ENCODE measurements at places on chromosomes 12 and 14. TPM values are rescaled to one million over a fixed set of nuclear protein-coding genes. Genes with fewer than 3 reads are reported as not detected.

- H3K36me3 ChIP-seq = no peaks in the 10 kb centered on the region
- no peak overlapping the region for H3K4me3 ChIP-seq
- no peaks in the 10 kb centered on the region for H3K4me1 ChIP-seq
- no peak for DNase-seq
- no peak overlapping the region for H3K27ac ChIP-seq
Measured at GRCh38 chr14:33068626-33069025, 129.9 kb downstream of the NPAS3 start.

DNA sequence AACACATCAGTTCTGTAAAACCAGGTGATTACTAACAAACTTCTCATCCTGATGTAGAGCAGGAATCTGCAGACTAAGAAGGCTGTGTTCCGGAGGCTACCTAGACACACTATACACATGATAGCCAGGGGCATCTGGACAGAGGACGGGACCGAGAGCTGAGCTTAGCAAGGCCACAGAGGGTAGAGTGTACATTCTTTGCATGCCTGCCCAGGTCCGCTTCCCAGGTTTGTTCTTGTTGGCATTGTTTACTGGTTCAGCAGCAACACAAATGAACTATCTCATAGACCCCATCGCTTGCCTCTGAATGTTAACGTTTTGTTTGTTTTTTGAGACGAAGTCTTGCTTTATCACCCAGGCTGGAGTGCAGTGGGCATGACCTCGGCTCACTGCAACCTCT is 17.7 kb upstream of the TEAD4 start:
- H3K36me3 ChIP-seq = peaks cover 7% of the 10 kb centered on the region
- no peak for DNase-seq
- no peak overlapping the region for H3K27ac ChIP-seq

DNA sequence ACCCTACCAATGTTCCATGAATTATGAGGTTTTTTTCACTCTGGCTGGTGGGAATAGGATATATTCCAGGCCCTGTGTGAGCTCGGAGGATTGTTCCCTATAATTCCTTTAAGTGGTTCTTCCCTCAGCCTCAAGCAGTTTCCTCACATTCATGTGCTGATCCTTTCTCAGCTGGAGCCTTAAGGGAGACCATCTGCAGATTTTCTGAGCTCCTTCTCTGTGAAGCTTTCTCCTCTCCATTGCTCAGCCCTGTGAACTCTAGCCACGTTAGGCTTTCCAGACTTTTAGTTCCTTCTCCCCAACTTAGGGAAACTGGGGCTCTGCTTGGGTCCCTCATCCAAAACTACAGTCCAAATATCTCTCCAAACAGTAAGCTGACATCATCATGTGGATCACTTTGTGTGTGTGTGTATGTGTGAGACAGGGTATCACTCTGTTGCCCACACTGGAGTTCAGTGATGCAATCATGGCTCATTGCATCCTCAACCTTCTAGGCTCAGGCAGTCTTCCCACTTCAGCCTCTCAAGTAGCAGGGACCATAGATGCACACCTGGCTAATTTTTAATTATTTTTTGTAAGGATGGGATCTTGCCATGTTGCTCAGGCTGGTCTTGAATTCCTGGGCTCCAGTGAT is 219.5 kb upstream of the OTX2 start:
- H3K4me3 ChIP-seq = no peak overlapping the region
- H3K27ac ChIP-seq = no peak overlapping the region
- H3K27me3 ChIP-seq = no peaks in the 10 kb centered on the region
- H3K36me3 ChIP-seq = no peaks in the 10 kb centered on the region

GRCh38 chr12:94879542-94879941 is 124.0 kb downstream of the NDUFA12 start:
- H3K27ac ChIP-seq = no peak overlapping the region
- no peak overlapping the region for H3K4me3 ChIP-seq
- no peaks in the 10 kb centered on the region for H3K4me1 ChIP-seq
- no peak for DNase-seq
- H3K36me3 ChIP-seq = no peaks in the 10 kb centered on the region
- H3K27me3 ChIP-seq = peaks cover 2% of the 10 kb centered on the region

DNA sequence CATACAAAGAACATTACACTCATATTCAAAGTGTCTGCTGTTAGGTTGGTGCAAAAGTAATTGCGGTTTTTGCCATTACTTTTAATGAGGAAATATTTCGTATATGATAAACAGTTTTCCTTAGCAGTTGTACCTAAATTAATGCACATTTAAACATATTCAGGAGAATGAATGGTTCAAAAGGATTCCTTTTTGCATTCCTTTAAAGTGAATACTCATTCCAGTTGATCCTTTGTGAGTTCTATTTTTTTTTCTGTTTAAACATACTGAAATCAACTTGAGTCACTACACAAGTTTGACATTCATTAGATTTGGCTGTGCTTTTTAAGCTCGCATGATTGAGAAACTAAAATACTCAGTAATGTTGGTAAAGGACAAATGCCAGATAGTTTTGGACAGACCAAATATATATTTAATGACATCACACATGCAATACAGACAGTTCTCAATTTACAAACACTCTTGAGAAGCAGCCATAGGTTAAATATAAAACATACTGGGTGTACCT is 13.8 kb upstream of the SLC38A2 start:
- no peaks in the 10 kb centered on the region for H3K36me3 ChIP-seq
- H3K27ac ChIP-seq = peak overlapping the region; percentile 99
- DNase-seq = no peak
- peaks cover 4% of the 10 kb centered on the region for H3K4me1 ChIP-seq
- no peaks in the 10 kb centered on the region for H3K27me3 ChIP-seq
- no peak overlapping the region for H3K4me3 ChIP-seq

DNA sequence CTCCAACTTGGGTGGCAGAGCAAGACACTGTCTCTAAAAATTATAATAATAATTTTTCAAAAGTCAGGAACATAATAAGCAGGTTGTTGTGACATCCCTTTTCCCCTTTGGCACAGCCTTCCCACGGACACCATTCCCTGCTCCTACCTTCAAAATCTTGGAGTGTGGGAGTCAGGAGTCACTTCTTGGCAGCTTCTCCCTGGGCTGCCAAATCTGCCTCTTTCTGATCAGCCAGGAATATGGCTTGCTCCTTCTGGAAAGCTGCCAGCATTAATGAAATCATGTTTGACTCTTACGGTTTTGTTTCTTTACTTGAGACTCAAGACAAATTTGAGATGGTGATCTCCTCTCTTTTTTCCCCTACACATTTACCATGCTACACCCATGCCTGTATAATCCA is 391.4 kb upstream of the SYT1 start:
- DNase-seq = no peak
- H3K36me3 ChIP-seq = no peaks in the 10 kb centered on the region
- H3K27ac ChIP-seq = no peak overlapping the region

DNA sequence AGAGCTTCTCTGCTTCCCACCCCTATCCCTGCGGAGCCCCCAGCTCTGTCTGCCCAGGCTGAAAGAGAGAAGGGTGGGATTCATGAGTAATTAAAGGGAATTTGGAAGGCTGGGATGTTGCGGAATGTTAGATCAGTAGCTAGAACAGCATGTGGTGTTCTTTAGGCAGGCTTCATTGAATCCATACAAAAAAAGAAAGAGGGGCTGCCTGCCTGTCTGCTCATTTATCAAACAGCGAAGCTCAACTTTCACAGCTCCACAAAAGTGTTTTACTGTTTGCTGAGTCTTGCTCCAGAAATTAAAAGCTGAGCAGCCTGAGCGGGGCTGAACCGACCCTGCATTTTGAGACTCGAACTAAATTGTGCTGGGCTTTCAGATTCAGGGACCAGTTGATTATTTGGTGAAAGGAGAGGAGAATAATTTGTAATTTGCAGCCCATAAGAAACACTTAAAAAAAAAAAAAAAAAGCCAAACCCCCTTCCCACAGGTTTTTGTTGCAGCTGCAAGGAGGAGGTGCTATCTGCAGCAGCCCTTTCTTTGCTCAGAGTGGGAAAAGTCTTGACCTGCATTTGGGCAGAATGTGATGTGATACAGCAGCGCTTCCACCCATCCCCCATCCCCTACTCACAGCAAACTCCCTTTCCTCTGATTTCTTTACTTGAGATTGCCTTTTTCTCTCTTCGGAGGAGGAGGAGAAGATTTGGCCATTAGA is 89.7 kb downstream of the RFX4 start:
- no peaks in the 10 kb centered on the region for H3K4me1 ChIP-seq
- H3K36me3 ChIP-seq = no peaks in the 10 kb centered on the region
- no peak overlapping the region for H3K4me3 ChIP-seq
- no peak overlapping the region for H3K27ac ChIP-seq

DNA sequence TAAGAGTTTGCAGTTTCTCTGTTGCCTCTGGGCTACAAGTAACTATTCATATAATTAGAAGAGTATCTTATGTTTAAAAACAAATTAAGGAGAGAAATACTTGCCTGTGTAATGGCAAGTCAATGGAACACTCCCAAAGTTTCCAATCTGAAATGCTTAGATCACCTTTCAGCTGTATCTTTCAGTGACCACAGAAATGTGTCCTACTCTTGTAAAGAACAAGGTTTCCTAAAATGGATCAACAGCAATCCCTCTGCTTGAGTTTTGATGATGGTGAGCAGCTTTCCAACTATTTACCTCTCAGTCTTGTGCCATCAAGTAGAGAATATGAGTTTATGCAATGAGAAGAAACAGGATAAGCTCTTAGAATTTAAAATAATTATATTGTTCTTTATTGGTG is 92.9 kb downstream of the ERGIC2 start:
- H3K4me1 ChIP-seq = no peaks in the 10 kb centered on the region
- H3K27ac ChIP-seq = no peak overlapping the region
- DNase-seq = no peak
- no peaks in the 10 kb centered on the region for H3K36me3 ChIP-seq
- no peak overlapping the region for H3K4me3 ChIP-seq

DNA sequence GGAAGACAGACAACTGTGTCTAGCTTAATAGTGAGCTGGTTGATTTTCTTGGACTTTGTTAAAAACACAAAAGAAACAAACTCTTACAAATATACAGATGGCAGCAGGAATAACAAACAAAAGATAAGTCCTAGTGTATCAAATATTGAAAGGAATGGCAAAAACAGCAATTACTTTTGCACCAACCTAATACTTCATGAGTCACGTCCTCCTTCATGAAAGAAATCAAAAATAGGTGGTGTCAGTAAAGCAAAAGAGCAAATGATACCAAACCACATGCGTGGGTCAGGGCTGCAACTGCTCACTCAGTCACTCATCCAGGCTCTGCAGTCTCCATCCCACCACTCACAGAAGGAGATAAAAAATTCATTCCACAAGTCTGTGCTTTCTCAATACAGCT is 11.8 kb downstream of the ATG14 start:
- H3K27ac ChIP-seq = no peak overlapping the region
- H3K4me1 ChIP-seq = no peaks in the 10 kb centered on the region

- no peak overlapping the region for H3K27ac ChIP-seq
- H3K36me3 ChIP-seq = no peaks in the 10 kb centered on the region
- H3K4me1 ChIP-seq = no peaks in the 10 kb centered on the region
- H3K4me3 ChIP-seq = no peak overlapping the region
Measured at GRCh38 chr14:39762576-39763401, 330.6 kb upstream of the FBXO33 start.

- no peak overlapping the region for H3K27ac ChIP-seq
- no peak overlapping the region for H3K4me3 ChIP-seq
- DNase-seq = no peak
- no peaks in the 10 kb centered on the region for H3K4me1 ChIP-seq
- no peaks in the 10 kb centered on the region for H3K27me3 ChIP-seq
- no peaks in the 10 kb centered on the region for H3K36me3 ChIP-seq
Measured at GRCh38 chr12:3683670-3684069, 69.2 kb downstream of the CRACR2A start.

- H3K4me3 ChIP-seq = no peak overlapping the region
- no peak for DNase-seq
- H3K27ac ChIP-seq = no peak overlapping the region
- H3K36me3 ChIP-seq = no peaks in the 10 kb centered on the region
Measured at GRCh38 chr12:122891661-122892525, 4.0 kb downstream of the VPS37B start.

- no peak for DNase-seq
- no peaks in the 10 kb centered on the region for H3K36me3 ChIP-seq
- peaks cover 14% of the 10 kb centered on the region for H3K4me1 ChIP-seq
- H3K27me3 ChIP-seq = no peaks in the 10 kb centered on the region
Measured at GRCh38 chr14:103194256-103195045, 71.2 kb downstream of the TNFAIP2 start.

GRCh38 chr14:95464103-95464502 is 52.3 kb downstream of the SYNE3 start:
- H3K4me3 ChIP-seq = no peak overlapping the region
- no peaks in the 10 kb centered on the region for H3K4me1 ChIP-seq
- no peak for DNase-seq
- no peaks in the 10 kb centered on the region for H3K27me3 ChIP-seq

DNA sequence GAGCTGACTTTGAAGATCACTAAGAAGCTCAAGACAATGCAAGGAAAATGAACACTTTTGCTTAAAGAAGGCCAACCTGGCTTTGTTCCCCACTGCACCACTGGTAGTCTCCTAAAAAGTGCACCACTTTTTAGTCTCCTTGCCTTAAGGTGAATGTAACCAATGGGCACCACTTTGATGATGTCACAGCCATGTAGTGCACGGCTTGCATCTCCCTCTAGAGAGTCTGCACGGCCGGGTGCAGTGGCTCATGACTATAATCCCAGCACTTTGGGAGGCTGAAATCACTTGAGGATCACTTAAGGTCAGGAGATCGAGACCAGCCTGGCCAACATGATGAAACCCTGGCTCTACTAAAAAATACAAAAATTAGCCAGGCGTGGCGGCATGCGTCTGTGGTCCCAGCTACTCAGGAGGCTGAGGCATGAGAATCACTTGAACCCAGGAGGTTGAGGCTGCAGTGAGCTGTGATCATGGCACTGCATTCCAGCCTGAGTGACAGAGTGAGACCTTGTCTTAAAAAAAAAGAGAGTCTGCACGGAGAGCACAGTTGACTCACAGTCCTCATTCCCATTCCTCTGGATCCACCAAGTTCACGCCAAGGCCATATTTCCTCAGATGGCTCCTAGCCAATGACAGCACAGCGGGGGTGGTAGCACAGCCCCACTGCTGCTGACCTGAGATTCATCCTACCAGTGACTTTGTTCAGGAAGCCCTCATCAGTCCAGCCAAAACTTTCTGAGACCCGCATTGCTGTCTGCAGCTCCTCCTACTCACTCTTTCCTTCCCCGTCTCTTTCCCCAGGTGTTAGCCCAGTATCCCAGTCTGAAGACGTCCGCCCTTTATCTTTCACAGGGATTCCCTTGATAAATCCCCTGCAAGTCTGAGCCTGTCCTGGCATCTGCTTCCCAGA is 16.5 kb upstream of the IFT81 start:
- no peaks in the 10 kb centered on the region for H3K36me3 ChIP-seq
- H3K27ac ChIP-seq = peak overlapping the region; percentile 99
- no peak overlapping the region for H3K4me3 ChIP-seq
- DNase-seq = peak; percentile 30

CACNA2D4 gene
- total RNA-seq = 0.92 TPM

NR4A1 gene
- 8.3 TPM for total RNA-seq

SDR9C7 gene
- not detected for total RNA-seq

DDN gene
- 0.19 TPM for total RNA-seq

LRP6 gene
- 21.1 TPM for total RNA-seq

RNASE7 gene
- total RNA-seq = 0.31 TPM

ARID2 gene
- total RNA-seq = 8.6 TPM
